ENCODE measurements at places on chromosomes 13 and 19. TPM values are rescaled to one million over a fixed set of nuclear protein-coding genes. Genes with fewer than 3 reads are reported as not detected.

Gene EFNB2
- total RNA-seq = 39.6 TPM

Gene IGFL2
- total RNA-seq = 1.8 TPM

DNA sequence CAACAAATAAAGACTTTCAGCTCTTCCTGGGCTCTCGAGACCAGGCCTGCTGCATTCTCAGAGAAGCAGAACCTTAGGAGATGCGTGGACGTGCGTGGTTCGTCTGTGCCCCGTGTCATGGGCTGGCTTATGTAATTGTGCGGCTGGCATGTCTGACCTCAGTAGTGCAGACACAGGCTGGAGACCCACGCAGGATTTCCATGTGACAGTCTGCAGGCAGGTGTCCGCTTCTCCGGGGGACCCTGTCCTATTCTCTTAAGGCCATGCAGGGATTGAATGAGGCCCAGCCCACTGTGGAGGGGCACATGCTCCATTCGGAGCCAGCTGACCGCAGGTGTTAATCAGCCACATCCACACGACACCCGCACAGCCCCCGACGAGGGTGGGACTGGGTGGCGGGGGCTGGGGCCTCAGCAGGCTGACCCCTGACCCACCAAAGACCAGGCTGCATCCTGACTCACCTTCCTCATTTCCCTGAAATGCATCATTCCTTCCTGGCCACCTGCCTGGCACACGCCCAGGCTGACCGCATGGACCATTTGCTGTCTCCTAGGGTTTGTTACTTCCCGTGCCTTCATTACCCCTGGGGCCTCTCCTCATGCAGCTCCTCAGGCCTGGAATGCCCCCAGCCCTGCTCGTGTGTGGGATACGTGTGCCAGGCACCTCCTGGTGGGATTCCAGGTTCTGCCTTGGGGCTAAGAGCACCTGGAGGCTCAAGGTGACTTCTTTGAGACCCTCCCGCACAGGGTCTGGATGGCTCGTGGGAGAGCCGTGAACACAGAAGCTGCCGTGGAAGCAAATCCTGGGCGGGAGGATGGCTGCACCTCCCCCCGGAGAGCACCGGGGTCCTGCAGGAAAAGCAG, 10.7 kb upstream of the MCF2L start:
- no peak for DNase-seq

DNA sequence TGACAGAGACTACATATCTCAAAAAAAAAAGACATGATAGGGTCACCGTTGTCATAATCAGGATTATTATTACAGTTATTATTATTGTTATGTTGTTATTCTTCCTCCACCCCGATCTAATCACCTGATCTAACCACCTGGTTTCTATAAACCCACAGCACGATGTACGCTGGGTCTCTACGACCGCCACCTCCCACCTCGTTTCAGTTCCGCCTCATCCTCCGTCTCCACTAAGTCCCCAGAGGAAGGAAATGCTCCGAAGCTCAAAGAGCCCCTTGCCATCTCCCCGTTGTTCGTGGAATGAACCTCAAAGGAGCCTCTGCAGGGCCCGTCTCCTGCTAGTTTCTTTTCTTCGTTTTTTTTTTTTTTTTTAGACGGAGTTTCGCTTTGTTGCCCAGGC, 15.9 kb upstream of the MEIS3 start:
- no peak for DNase-seq

Gene ERICH4
- total RNA-seq = not detected

Gene SGCG
- 2.1 TPM for total RNA-seq

DNA sequence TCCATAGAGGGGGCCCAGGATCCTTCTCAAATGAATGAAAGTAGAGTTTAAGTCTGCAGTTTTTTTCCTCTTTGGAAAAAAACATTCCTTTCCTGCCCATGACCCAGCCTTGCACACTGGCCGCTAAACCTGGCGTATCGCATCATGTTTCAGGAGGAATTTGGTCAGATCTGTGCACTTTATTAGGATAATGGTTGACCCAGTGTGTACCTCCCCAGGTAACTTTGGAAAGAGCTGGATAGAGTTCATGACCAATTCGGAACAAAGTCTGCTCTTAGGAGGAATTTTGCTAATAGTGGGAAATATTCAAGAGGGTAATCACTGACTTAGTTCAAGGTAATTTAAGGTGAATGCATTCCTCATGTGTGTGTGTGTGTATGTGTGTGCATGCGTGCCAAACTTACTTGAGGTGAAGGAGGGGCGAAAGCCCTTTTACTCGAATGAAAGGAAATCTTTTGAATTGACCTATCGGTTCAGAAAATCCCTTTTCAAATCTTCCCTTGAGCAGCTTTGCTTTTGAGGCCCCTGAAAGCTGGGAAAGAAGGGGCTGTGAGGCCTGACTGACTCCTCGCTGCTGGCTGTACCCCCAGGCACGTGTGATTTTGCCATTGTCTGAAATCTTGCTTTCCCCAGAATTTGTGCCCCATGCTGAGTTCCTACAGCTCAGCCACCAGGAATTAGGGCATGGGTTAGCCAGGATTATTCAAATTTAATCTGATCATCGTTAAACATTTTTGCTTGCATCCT, 46.3 kb downstream of the SIPA1L3 start:
- no peak for DNase-seq

Gene LRRC63
- 0.65 TPM for total RNA-seq

- DNase-seq = no peak
These were observed 8.5 kb downstream of the ZNF17 start for GRCh38 chr19:57419439-57419838.

GRCh38 chr19:566403-566802, 6.0 kb upstream of the BSG start:
- peak; percentile 53 for DNase-seq

DNA sequence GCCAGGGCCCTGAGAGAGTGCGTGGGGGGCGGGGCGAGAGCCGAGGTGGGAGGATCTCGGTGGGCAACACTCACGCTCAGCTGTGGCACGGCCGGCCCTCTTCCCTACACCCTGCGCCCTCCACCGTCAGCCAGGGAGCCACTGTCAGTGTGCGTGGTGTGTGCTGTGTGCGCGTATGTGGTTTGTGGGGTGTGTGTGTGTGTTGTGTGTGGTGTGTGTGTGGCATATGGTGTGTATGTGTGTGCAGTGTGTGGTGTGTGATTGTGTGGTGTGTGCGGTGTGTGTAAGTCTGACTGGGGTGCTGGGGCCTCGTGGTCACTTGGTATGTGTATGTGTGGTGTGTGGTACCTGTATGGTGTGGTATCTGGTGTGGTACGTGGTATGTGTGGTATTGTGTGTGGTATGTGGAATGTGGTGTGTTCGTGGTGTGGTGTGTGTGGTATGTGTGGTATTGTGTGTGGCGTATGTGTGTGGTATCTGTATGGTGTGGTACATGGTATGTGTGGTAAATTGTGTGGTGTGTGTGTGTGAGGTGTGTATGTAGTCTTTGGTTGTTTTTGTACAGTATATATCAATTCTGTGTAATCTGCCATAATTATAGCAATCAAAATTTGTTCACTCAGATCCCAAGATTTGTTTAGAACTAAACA, 5.1 kb downstream of the GRK1 start:
- DNase-seq = no peak

GRCh38 chr19:31348481-31349159, 616 bp downstream of the TSHZ3 start:
- no peak for DNase-seq

- no peak for DNase-seq
These were observed 59.1 kb upstream of the GPR183 start for GRCh38 chr13:99366075-99366987.

- no peak for DNase-seq
These were observed 1.6 kb downstream of the SOHLH2 start for GRCh38 chr13:36212789-36213188.

Gene MEIOSIN
- not detected for total RNA-seq

Gene PEAK3
- 1.0 TPM for total RNA-seq

Gene FOXA3
- 0.45 TPM for total RNA-seq
